CD4-positive, alpha-beta memory T cell (primary cell): ENCODE measurements at places on chromosomes 13 and 19. TPM values are rescaled to one million over a fixed set of nuclear protein-coding genes. Genes with fewer than 3 reads are reported as not detected.

GRCh38 chr13:113179374-113180230 lies 21.2 kb downstream of the PROZ start:
- peak; percentile 69 for DNase-seq

- no peak for DNase-seq
Observed at GRCh38 chr13:23770973-23771372, 118.2 kb downstream of the MIPEP start.

DNA sequence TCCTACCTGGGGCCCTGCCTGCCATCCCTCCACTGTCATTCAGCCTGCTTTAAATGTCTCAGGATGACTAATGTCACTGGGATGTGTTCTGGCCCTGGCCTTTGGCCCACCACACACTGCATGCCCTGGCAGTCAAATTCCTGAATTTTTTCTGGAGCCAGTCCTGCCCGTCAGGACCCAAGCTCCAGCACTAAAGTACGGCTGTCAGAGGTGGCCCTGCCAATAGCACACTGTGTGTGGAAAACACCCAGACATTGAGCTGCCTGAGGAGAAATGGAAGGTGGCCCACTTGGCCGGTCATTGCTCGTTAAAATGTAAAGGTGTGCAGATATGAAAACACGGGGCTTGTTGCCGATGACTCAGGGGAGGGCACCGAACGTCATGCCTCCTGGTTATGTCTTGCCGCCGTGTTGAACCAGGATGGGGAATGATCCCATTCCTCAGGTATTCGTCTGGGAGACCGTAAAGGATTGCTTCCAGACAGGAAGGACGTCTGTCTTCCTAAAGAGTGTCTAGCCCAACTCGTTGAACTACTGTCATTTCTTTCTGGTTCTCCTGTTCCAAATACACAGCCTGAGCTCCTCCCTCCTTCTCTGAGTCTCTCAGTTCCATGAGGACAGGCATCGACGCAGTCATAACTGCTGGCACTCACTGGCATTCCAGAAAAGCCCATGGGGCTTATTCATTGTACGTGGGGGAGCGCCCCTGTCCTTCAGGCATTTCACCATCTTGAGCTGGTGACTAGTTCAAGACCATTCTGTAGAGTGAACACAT lies 40.6 kb downstream of the COL4A2 start:
- DNase-seq = no peak

- no peak for DNase-seq
Observed at GRCh38 chr19:35043906-35044305, 2.4 kb downstream of the HPN start.

DNA sequence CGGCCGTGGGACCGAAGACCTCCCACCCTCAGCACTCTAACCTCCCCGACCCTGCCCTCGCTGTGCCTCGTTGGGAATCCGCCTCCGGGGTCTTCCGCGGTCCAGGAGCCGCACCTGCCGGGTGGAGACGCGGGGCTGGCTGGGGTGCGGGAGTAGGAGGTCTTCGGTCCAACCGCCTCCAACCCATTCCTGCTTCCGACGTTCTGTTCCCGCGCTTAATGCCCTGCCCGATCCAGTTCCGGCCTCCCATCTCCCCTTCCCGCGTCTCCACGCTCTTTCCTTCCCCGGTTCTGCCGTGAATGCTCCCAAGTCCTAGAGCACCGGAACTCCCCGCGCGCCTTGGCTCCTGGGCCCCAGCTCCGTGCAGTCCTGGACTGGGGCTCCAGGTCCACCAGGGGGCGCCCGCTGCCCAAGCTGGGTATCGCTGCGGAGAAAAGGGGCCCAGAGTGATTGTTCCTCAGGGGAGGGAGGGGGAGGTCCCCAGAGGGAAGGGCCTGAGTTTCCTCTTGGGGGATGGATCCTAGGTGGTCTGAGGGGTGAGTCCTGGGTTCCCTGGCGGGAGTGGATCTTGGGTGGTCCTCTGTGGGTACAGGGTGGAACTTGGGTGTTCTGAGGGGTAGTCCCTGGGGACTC lies 14.1 kb upstream of the TNFSF9 start:
- DNase-seq = peak; percentile 89

TJP3 gene
- polyA plus RNA-seq = 17.6 TPM
